ENCODE measurements at places on chromosomes 3 and 15.

DNA sequence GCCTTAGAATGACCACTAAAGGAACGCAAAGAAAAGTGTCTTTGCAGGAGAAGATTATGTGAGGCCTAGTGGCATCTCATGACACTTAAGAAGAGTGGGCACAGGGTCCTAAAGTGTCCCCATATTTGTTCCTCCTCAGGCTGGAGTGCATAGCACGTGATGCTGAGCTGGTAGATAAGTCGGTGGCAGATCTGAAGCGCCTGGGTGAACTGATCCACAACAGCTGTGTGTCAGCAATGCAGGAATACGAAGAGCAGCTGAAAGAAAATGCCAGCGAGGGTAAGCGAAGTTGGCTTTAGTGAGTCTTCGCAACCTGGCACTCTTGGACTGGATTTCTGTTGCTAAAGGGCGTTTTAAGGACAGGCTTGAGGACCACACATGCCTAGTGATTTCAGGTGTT, 92.6 kb downstream of the CHD2 start:
- DNase-seq: no peak

GRCh38 chr15:52518487-52519371, 10.0 kb downstream of the MYO5A start:
- DNase-seq: no peak

GRCh38 chr15:29734917-29735572, 87.2 kb downstream of the TJP1 start:
- DNase-seq: no peak

- no peak for DNase-seq
These were observed 58.8 kb downstream of the TUBGCP4 start for GRCh38 chr15:43429687-43430086.

All from Jurkat, Clone E6-1 (cell line).